ENCODE measurements at places on chromosomes 4 and X.
A peak's percentile ranks its signal among the peaks of the same experiment; 100 is the strongest.

- no peak for DNase-seq
Observed at GRCh38 chrX:71168134-71168533, 23.5 kb downstream of the NLGN3 start.

GRCh38 chr4:128703948-128704347, 105.6 kb upstream of the JADE1 start:
- DNase-seq, result no peak

DNA sequence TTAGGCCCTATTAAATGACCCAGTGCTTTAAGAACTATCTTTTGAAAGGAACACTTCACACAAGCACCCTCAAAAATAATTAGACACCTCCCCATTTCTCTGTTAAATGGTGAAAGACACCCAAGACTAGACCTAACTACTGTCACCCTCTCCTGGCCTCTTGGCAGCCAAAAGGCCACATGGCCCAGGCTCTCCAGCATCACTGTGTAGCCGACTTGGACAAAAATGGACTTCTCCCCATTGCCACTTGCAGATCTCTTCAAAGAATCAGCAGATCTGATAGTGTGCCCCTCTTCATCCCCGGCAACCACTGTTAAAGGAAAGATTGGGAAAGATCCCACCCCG, 2.0 kb downstream of the MID1IP1 start:
- no peak for DNase-seq

- no peak for DNase-seq
Observed at GRCh38 chr4:24748758-24749350, 46.5 kb upstream of the SOD3 start.

DNA sequence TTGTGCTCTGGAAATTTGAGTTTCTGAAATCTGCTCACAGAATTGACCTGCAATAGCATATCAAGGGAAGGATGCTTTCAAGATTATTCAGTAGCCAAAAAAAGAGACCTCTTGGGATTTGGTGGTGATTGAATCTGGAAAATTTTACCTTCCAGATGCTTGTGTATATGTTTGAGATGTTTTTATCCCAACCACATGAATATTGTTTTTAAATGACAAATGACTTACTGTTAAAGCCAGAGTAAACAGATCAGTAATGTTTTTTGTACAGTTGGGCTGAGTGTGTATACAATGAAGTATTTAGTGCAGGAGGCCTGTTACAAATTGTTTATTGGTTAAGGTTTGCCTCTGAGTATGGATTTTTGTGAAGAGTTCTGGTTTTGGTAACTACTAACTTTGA, 126.5 kb downstream of the CBR4 start:
- DNase-seq, result no peak

GRCh38 chr4:167966143-167966542, 126.2 kb upstream of the ANXA10 start:
- DNase-seq, result no peak

- no peak for DNase-seq
Observed at GRCh38 chrX:100405424-100405823, 4.6 kb downstream of the PCDH19 start.

DNA sequence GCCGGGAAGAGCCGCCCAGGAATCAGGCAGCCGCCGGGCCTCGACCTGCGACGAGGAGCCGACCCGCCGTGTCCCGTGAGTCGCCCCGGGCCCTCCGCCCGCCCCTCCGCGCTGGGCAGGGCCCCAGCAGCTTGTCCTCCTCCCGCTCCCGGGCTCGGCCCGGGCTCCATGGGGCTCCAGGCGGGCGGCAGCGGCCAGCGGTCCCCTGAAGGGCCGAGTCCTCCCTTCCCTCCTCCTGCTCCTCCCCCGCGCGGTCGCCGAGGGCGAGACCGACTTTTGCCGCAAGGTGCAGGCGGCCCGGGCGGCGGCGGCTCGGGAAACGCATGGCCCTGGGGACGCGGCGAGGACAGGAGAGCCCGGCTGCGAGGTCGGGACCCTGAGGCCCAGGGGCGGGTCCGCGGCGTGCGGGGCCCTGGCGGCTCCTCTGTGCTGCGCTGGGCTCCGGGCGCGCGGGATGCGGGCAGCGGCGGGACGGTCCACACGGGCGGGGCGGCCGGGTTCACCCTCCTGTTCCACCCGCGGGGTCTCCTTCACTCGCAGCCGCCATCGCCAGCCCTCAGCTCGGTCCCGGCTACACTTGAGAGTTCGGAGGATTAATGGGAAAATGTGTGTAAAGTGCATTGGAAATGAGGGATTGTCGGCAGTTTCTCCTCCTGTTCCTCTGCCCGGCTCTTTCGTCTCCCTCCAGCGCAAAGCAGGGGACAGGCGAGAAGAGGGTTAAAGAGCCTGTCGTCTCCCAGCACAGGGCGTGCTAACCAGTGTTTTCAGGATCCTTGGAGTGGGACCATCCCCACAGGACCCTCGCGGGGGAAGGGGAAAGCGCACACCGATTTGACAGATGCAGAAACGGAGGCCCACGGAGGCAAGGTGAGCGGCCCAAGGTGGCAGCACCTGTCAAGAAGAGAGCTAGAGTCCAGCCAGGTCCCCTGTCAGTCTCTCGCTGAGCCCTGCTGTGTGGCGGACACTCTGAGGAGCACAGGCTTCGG, 16.6 kb upstream of the ZNF718 start:
- no peak for DNase-seq

- DNase-seq, result no peak
Observed at GRCh38 chrX:72101597-72102037, 30.1 kb downstream of the RTL5 start.

DNA sequence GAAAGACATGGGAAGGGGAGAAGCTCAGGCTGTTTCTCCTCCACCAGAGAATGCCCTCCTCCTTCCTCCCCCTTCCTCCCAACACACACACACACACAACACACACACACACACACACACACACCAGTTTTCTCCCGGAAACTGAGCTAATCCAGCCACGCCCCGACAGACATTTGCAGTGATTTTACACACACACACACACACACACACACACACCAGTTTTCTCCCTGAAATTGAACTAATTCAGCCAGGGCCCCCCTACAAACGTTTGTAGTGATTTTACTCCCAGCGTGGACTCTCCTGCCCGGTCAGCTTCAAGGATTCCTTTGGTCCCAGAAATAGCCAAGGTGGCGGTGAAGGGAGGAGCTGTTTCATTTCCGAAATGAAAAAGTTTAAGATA, 32.9 kb upstream of the STX18 start:
- DNase-seq, result peak; percentile 13

- no peak for DNase-seq
Observed at GRCh38 chr4:109648266-109648996, 54.8 kb downstream of the CASP6 start.

- no peak for DNase-seq
Observed at GRCh38 chrX:39459952-39460351, 637.8 kb downstream of the BCOR start.

DNA sequence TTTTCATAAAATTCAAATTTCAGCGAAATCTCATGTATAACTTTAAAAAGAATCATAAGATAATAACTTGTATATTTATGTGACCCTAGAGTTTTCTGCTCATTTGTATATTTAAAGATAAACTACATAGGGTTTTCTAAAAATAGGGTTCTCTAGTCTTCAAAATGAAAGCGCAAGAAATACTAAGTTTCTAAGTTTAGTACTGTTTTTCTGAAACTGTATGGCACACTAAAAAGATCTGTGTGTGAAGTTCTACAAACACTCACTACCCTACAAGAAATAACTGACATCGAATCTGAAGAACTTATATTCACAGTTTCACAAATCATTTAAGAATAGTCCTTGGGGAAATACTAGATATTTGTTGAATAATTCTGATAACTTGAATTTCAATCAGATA, 38.7 kb upstream of the NDST4 start:
- no peak for DNase-seq

GRCh38 chr4:41281038-41281634, 24.4 kb downstream of the UCHL1 start:
- DNase-seq, result peak; percentile 33

GRCh38 chr4:84500386-84501201, 1.5 kb upstream of the NKX6-1 start:
- no peak for DNase-seq

DNA sequence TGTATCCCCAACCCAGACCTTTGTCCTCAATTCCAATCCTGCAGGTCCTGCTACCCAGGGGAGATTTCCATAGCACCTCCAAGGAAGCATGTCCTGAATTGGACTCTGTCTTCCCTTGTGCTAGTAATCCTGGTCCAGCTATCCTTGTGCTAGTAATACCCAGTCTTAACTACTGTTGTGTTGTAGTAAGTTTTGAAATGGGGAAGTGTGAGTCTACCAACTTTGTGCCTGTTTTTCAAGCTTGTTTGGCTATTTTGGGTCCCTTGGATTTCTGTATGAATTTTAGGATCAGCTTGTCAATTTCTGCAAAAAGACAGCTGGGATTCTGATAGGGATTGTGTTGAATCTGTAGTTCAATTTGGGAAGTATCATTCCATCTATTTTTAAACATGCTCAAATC, 51.4 kb downstream of the CD99L2 start:
- DNase-seq, result no peak

GRCh38 chr4:181281451-181281850, 961.8 kb upstream of the TENM3 start:
- DNase-seq, result no peak

DNA sequence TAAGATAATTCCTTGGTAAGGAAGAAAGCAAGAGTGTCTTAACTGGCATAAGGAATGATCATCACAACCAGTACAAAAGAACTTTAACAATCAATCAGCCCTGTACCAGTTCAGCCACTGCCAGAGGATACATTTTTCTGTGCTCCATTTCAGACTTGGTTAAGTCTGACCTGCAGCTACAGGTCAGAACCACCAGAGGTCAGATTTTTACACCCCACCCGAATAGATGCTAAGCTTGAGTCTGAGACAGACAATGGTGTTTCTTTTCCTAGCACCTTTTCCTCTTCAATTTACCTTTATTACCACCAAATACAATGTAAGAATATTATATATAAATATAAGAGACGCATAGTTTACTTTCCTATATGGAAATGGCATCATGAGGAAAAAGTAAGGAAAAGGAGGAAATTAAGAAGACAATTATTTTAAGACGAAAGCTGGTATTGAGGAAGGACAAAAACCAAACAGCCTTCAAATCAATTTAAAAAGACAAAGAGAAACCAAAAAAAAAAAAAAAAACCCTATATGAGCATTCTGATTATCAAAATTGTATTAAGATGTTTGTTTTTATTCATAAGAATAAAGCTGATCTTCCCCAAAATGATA, 215.3 kb upstream of the TTC29 start:
- DNase-seq, result peak; percentile 8

- no peak for DNase-seq
Observed at GRCh38 chr4:112647785-112648184, 10.8 kb downstream of the LARP7 start.

- no peak for DNase-seq
Observed at GRCh38 chrX:110135618-110136017, 132.7 kb downstream of the TMEM164 start.

DNA sequence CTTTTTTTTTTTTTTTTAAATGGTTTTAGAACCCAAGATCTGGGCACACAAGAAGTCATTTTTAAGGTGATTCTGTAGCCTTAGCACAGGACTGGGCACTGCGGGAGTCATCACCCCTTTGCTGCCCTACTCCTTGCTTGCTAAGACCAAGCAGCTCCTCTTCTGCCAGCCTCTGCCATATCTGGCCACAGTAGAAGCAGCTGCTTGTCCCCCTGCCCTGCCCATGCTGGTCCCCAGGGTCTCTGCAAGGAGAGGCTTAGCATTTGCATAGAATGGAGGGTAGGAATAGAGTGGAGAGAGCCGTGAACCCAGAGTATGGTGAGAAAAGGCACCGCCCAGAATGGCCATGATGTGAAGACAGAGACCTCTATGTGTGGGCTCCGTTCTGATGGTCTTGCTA, 109.3 kb downstream of the ADRA2C start:
- no peak for DNase-seq

GRCh38 chr4:38160487-38161207, 200.4 kb downstream of the PTTG2 start:
- DNase-seq, result peak; percentile 68

GRCh38 chrX:130793975-130794374, 109.0 kb downstream of the ENOX2 start:
- DNase-seq, result no peak

DNA sequence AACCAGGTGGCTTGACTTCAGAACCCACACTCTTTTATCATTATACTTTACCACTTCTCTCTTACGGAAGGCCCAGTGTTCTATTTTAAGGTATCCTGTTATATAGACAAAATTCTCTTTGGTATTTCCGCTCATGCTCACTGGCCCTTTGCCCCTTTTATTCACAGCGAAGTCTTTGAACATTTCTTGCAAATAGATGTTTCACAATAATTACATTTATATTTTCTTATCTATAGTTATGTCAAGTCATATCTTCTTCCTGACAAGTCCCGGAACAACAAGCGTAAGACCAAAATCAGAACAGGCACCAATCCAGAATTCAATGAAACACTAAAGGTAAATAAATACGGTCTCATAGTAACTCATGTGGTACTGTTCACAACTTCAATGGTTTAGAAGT, 102.0 kb downstream of the SYTL5 start:
- no peak for DNase-seq

- DNase-seq, result no peak
Observed at GRCh38 chr4:95761871-95762270, 78.0 kb upstream of the PDHA2 start.

DNA sequence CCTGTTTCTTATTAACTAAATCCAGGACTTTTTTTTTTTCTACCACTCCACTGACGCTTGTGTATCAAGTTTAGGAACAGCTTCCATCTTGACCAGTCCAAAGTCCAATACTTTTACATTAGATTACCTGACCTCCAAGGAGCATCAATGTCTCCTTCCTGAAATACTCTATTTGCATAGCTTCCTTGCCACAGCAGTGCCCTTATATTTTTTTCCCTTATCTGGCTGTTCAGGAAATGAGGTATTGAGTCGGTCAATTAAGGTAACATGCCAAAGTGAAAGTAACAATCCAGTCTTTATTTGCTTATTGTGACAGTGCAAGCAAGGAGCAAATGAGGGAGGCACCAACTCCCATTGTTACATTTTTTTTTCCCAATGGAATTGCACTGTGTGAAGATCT, 730.8 kb upstream of the NDST4 start:
- DNase-seq, result no peak

- DNase-seq, result no peak
Observed at GRCh38 chr4:2068198-2068470, 9.0 kb downstream of the NAT8L start.

GRCh38 chr4:40388239-40388638, 53.1 kb downstream of the CHRNA9 start:
- no peak for DNase-seq

GRCh38 chr4:15457406-15458201, 12.1 kb upstream of the CC2D2A start:
- no peak for DNase-seq

DNA sequence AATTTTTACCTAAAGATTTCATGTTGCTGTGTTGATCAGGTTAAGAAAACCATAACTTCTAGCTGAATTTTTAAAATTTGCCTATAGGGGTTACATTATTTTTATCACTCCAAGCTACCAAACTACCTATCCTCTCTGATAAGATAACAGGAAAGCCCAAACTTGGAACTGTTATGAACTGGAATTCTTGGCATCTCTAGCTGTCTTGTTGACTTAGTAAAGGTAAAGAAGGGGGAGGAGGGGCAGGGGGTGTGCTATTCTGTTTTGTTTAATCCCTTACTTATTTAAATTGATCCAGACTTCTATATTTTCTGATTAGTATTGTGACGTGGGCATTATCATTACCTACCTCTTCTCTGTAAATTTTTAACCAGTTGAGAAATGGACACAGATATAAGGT, 54.7 kb downstream of the SLAIN2 start:
- no peak for DNase-seq

Measured in activated CD8-positive, alpha-beta T cell treated with anti-CD3 and anti-CD28 coated beads for 36 hours (primary cell).